ENCODE measurements at places on chromosomes 1 and 21. TPM values are rescaled to one million over a fixed set of nuclear protein-coding genes. Genes with fewer than 3 reads are reported as not detected.

CREB3L4 gene
- total RNA-seq: 19.0 TPM

CACYBP gene
- total RNA-seq: 182 TPM

GREM2 gene
- 8.4 TPM for total RNA-seq

GRCh38 chr1:167878372-167879160 is 35.4 kb downstream of the ADCY10 start:
- H3K27me3 ChIP-seq: no peaks in the 10 kb centered on the region
- H3K27ac ChIP-seq: no peak overlapping the region
- DNase-seq: no peak
- H3K4me3 ChIP-seq: no peak overlapping the region
- no peaks in the 10 kb centered on the region for H3K4me1 ChIP-seq

DNA sequence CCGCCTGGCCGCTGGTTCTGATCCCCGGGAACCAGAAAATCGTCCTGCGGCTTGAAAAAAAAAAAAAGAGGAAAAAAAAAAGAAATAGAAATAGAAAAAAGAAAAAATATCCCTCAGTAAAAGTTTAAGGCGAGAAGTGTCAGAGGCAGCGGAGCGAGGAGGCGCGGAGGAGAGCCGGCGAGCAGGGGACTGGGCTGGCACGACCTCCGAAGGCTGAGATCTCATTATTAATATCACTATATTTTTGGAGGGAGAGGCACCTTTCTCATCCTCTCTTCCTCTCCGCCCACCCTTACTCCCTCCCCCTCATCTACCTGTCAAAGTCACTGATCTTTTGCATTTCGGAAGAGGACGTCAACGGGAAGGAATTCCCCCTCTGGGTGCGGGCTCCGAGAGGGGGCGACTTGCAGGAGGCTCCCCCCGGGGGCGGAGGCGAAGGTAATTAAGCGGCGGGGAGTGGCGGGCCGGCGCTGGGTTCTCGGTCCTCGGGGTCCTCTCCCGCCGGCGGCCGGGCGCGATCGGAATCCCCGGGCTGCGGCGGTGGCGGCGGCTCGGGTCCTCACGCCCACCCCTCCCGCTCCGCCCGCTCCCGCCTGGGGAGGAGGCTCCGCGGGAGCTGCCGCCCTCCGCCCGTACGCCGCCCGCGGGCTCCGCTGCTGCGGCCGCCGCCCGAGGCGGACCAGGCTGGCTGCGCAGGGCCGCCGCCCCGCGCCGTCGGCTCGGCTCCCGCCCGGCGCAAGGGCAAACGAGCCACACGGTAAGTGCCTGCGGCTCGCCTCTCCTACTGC is at the start of gene NTNG1:
TSS of gene NTNG1 (plus strand) at position 337 of the 788 bp plus-strand sequence.
- H3K4me1 ChIP-seq: no peaks in the 10 kb centered on the region
- H3K27me3 ChIP-seq: peaks cover 21% of the 10 kb centered on the region
- H3K4me3 ChIP-seq: peak within 1 kb of the TSS; percentile 38
- no peaks in the 10 kb centered on the region for H3K36me3 ChIP-seq

GRCh38 chr21:23452384-23453083 is 2154.7 kb downstream of the MRPL39 start:
- H3K4me3 ChIP-seq: no peak overlapping the region

All from colonic mucosa (tissue), 4 donors.